ENCODE measurements at places on chromosomes 7 and 10.

DNA sequence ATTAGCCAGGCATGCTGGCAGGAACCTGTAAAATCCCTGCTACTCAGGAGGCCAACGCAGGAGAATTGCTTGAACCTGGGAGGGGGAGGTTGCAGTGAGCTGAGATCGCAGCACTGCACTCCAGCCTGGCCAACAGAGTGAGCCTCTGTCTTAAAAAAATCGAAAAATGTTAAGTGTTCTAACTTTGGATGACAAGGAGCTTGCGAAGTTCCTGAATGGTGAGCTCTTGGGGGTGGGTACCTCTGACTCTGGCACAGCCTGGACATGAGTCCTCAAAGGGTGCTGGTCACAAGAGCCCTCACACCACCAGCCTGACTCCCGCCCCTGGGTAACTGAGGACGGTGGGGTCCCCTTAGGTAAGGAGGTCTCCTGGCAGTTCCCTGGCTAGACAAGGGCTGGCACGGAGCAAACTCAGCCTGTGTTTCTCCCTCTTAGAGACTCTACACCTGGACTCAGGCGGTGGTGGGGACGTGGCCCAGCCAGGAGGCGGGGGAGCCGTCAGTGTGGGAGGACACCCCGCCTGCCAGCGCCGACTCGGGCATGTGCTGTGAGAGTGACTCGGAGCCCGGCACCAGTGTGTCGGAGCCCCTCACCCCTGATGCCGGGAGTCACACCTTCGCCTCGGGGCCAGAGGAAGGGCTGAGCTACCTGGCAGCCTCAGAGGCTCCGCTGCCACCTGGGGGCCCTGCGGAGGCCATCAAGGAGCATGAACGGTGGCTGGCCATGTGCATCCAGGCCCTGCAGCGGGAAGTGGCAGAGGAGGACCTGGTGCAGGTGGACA, 24.1 kb downstream of the AMZ1 start:
- peak; percentile 22 for DNase-seq

- DNase-seq = no peak
Observed at GRCh38 chr10:22150842-22151241, 67.0 kb downstream of the EBLN1 start.

- no peak for DNase-seq
Observed at GRCh38 chr10:58618158-58618676, 105.5 kb downstream of the BICC1 start.

DNA sequence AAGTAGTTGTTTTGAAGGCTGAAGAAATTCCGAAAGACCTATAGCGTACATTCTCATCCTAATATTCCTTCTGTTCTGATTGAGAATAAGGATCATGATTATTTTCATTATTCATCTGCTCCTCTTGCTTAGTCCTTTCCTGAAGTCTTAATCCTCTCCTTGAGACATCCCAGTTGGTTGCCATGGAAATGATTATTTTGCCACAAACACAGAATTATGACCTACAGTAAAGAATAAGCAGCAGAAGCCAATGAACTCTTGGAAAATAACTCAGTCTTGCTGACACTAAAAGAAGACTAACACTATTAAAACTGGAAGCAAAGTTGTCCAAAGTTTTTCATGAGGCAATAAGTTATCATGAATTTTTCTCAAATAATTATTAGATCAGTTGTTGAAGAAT, 47.8 kb upstream of the JAZF1 start:
- DNase-seq = no peak

- no peak for DNase-seq
Observed at GRCh38 chr7:139131601-139132041, 22.1 kb upstream of the ZC3HAV1 start.

GRCh38 chr7:73907554-73908122, 46.7 kb downstream of the TMEM270 start:
- no peak for DNase-seq

- peak; percentile 75 for DNase-seq
Observed at GRCh38 chr7:155796381-155797261, 15.6 kb downstream of the SHH start.

- peak; percentile 88 for DNase-seq
Observed at GRCh38 chr7:33895025-33895804, 10.1 kb upstream of the BMPER start.

DNA sequence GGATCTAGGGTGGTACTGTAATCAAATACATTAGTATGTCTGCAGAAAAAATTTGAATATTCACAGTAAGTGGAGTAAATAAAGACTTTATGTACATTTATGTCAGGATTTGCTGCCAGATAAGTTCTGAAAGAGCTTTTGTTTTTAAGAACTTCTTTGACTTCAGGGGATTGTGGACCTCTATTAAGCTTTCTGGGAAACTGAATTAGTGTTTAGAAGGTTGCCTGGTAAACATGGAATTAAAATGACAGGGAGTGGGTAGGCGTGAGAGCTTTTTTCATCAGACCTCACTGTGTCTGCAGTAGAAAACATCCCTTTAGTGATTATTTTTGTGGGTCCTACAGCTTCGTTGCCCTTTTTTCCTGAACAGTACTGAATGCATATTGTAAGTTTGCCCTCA, 15.7 kb downstream of the SDHAF3 start:
- DNase-seq = no peak

DNA sequence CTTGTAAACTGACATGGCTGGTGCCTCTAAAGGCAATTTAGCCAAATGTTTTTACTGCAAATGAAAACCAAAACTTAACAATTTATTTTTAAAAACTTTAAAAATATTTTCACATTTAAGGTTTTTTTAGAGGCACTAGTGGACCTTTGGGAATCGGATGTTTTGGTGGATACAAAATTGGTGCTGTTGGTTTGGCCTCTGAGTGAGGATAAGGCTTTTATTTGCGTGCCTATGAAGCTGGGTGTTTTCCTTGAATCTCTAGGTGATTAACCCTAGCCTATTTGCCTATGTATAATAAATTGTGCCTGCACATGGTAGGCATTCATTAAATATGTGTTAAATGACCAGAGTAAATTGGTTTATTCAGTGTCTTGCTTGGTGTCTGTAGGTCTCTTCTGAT, 2.9 kb upstream of the SGCE start:
- no peak for DNase-seq

DNA sequence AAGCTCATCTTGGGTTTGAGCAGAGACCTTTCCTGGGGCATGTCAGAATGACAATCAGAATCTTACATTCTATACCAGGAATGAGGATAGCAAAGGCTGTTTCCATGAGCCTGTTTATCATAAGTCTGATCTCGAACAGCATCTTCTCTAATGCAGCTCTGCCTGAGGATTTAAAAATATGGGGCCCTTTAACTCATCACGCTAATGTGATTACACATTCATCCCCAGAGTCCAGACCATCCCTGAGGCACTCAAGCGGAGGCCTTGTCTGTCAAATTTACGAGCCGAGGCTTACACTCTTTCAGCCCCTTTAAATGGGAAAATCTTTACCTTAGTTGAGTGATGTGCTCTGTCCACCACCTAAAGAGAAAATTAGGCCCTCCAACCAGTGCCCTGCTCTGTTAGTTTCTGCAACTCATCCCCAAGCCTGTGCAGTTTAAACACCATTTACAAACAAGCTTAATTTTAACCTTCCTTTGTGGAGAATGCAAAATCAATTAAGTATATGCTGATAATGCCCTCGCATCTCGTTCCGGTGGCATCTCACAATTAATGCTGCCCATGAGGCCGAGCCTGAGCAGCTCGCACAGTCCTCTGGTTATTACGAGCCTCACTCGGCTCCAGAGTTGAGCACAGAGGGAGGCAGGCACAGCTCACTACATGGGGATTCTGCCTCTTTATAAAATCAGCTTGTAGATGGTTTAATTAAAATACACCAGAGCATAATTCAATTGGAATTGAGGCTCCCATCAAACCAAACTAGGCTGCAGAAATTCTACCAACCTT, 16.0 kb downstream of the CHST15 start:
- no peak for DNase-seq

- DNase-seq = no peak
Observed at GRCh38 chr10:77405771-77406241, 231.8 kb downstream of the KCNMA1 start.

DNA sequence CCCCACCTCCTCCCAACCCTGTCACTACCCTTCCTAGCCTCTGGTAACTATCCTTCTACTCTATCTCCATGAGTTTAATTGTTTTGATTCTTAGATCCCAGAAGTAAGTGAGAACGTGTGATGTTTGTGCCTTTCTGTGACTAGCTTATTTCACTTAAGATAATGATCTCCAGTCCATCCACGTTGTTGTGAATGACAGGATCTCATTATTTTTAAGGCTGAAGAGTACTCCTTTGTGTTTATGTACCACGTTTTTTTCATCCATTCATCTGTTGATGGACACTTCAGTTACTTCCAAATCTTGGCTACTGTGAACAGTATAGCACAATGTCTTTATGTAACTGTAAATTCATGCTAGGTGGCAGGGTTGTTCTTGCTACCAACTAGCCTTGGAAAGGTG, 461.6 kb downstream of the PLXDC2 start:
- DNase-seq = no peak

DNA sequence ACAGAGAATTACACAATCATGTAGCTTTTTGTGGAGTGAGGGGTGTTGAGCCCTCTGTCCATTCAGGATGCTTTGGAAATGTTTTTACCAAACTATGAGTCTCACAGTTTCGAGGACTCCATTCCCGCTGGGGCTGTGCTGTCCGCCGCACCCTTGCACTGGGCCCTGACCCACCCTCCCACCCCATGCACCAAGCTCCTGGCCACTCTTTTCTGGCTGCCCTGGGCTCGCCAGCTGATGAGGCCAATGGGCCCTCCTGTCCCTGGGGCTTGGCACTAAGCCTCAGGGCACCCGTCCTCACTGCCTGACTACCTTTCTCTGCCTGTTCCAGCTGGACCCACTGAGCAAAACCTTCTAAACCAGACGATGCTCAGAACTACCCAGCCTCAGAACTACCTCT, 332.1 kb downstream of the PTPRN2 start:
- DNase-seq = no peak

DNA sequence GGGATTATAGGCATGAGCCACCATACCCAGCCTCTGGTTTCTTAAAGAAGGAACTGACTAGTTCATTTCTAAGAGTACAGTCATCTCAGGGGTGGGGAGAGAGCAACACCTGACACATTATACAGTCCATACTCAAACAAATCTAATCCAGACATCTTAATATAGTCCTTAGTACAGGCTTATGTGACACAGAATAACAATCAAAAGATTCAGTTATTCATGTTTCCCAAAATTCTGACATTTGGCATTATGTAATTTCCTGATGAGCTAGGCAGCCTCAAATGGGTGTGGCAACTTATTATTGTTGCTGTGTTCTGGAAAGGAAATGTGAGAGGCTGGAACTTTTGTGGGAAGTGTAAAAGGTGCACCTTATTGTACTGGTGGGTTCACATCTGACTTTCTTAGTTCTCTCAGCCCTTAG, 116.3 kb downstream of the WDFY4 start:
- no peak for DNase-seq

- no peak for DNase-seq
Observed at GRCh38 chr10:132898391-132899053, 43.8 kb downstream of the CFAP46 start.

DNA sequence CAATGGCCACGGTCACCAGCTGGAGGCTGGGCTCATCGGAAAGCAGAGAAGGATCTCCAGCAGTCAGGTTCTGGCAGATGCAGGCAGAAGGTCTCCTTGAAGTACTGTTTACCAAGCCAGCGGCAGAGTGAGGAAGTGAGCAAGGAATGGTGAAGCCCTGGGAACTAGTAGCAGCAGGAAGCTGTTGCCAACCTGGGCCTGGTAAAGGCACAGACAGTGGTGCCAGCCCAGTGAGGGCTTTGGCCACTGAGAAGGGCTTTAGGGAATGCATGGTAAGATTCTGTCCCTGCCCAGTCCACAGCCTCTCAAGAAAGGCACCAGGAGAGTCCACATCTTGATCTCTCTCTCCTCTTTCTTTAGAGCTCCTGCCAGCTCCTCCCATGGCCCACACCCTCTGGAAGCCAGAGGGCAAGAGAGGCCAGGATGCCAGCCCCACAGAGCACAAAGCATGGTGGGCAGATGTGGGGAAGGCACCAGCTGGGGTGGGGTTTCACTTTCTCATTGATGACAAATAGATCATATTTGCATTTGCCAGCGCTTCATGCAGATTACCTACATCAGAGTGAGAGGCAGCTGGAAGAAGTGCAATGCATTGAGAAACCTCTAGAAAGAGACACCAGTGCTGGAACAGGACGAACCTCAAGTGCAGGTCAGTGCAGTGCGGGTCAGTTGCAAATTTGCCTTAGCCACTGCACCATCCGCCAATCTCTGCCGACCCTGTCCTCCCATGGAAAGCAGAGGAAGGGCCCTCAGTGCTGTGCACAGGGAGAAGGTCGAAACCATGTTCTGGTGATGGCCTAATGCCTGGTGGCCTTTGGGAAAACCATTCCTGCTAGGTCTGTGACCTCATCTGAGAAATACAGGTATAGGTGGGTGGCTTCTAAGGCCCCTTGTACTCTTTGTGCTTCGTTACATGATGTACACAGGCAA, 667.8 kb upstream of the MKI67 start:
- no peak for DNase-seq

DNA sequence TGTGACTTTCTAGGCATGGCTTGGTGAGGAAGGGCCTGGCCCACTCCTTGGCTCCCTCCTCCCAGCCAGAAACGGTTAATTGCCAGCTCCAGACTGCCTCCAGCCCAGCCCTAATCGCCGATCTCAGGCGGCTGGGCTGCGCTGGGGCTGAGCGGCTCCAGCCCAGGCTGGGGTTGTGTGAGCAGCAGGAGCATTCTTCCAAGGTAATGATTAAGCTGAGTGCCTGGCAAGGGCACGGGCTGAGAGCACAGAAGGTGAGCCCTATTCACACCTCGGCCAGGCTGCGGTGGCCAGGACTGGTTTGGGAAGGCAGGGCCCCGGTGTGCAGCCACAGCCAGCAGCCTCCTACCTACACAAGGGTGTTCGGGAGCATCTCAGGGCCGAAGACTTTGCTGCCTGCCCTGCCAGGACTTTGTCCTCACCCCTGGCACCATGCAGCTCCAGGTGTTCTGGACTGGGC, at the start of gene TMEM72:
TSS of gene TMEM72 (plus strand) at position 257 of the 460 bp plus-strand sequence. CDS start at position 433, 176 bp downstream.
- DNase-seq = no peak

DNA sequence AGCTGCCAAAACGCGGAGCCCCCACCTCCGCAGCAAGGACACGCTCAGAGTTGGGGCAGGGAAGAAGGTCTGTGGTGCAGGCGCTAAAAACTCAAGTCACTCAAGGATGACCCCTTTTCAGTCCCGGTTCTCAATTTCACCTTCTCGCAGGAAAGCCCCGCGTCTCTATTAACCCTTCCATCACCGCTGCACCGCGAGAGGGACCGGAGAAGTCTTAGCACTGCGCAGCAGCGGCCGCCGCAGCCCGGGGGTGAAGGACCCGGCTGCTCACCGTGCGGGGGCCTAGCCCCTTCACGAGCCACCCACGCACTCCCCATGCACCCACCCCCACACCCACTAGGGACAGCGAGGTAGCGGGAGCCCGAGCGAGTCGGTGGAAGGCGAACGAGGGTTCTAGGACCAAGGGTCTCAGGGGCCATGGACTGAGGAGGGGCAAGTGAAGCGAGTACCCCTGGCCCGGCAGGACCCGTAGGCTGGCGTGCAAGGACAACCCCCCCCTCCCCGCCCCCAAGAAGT, 162.9 kb downstream of the SH3PXD2A start:
- DNase-seq = peak; percentile 48

GRCh38 chr10:65751218-65751617, 1174.6 kb upstream of the LRRTM3 start:
- DNase-seq = no peak

- DNase-seq = no peak
Observed at GRCh38 chr10:131736321-131736980, 164.4 kb upstream of the PPP2R2D start.

- no peak for DNase-seq
Observed at GRCh38 chr10:85925201-85925750, 441.3 kb downstream of the GRID1 start.
